Hypothalamus (tissue), 51 donors: ENCODE measurements at places on chromosomes 12 and 14.

DNA sequence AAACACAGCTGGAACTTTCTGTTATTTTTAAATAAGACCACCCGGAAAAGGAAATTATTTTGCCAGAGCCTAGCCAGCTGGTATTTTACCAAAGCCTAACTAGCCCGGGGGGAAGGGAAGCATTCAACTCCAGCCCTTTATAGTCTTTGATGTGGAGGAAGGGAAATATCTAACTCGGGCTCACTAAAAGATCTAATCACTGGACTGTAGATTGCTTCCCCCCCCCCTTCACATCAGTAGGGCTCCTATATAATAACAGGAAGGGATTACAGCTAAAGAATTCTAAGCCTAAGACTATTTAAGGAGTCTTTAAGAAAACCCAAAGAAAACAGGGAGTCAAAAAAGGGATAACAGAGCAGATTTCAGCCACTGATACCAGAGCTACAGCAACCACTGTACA is 431.1 kb downstream of the KCNH5 start:
- DNase-seq = no peak

DNA sequence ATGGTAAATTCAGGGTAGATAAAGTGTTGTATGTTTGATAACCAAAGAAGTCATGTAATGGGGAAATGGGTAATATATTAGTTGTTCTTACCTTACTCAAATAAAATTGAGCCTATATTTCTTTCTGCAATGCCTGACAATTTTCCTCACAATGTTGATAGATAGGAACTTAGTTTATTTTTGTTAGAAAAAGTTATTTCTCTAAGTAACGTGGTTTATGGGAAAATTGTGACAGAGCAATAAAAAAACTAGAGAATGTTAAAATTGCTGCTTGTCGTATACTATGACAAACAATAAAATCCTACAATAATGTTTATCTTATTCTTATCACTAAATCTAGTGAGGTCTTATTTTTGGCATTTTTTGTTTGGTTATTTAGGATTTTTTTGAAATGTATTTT is 534.1 kb downstream of the TMTC2 start:
- no peak for DNase-seq

DNA sequence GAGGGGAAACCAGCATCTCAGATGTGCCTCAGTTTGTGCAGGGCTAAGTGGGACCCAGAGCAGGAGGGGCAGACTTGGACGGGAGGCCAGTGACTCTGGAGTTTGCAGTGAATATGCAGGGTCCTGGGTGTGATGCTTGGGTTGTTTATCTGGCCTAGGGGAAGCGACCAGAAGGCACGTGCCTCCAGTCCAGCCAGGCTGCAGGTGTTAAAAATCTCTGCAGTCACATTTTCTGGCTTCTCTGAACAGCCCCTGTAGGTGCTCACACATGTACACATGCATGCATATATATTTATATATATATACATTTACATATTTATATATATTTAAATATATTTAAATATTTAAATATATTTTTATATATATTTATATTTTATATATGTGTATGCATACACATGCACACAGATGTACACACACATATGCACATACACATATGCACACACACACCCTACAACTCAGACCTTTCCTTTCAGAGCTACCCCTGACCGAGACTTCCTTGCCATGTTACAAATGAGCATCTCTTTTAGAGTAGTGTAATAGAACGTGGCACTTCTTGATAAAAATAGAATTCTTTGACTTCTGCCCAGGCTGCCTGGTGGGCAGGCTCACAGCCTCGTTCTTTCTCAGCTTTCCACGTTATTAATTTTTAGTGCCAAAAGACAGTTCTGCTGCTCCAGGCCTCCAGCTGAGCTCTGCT is 26.8 kb upstream of the TCL1B start:
- no peak for DNase-seq

DNA sequence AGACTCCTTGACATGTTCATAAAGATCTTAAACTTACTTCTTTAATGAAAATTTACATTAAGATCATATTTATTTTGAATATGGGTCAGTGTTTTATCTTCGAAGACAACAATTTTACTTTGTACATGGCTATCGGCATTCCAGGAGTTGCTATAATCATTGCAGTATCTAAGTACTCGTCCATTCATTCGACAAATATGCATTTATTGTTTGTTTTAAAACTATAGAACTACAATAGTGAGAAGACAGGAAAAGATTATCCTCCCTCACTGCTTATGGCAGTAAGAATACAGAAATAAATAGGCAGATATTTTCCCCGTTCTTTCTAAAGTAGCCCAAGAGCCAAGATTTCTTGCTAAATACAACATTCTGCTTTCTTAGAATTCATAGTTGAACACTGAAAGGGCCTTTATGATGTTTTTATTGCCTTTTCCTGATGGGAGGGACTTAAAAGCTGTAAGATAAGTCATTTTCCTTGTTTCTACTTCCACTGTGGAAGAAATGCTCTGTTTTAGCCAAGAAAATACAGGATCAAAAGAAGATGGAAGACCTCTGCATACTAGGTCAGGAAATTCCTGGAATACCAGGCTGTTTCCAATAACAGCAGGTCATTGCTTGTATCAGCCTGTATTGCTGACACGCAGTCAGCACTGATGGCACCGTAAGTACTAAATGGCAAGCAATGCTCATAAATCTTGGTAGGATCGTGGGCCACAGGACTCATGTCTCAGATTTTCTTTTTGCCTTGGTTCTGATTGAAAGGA is 521.0 kb upstream of the ATP2B1 start:
- no peak for DNase-seq

GRCh38 chr14:41986700-41987099 is 380.0 kb downstream of the LRFN5 start:
- no peak for DNase-seq

GRCh38 chr14:73717266-73717665 is 3.1 kb upstream of the PNMA1 start:
- DNase-seq = no peak

- no peak for DNase-seq
Measured at GRCh38 chr14:69876848-69877306, 2.3 kb upstream of the SMOC1 start.

DNA sequence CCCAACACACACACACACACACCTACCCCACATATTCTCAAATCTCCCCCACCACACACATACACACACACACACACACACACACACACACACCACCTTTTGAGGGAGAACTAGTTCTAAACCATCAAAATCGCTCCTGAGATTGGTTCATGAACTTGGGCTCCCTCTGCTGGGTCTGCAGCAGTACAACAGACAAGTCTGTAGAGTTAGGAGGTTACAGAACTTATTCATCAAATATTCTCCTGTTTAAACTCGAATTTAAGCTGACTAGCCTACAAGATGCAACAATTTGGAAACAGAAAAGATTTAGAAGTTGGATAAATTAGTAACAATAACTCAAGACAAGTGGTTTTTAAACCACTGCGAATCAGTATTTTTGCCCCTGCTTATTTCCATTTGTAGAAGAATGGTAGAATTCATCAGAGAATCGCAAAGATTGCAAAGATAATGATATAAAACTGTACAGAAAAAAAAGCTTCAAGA is 136.4 kb upstream of the USP15 start:
- peak; percentile 1 for DNase-seq

GRCh38 chr12:26938701-26939062 is 412 bp downstream of the FGFR1OP2 start:
- DNase-seq = no peak

DNA sequence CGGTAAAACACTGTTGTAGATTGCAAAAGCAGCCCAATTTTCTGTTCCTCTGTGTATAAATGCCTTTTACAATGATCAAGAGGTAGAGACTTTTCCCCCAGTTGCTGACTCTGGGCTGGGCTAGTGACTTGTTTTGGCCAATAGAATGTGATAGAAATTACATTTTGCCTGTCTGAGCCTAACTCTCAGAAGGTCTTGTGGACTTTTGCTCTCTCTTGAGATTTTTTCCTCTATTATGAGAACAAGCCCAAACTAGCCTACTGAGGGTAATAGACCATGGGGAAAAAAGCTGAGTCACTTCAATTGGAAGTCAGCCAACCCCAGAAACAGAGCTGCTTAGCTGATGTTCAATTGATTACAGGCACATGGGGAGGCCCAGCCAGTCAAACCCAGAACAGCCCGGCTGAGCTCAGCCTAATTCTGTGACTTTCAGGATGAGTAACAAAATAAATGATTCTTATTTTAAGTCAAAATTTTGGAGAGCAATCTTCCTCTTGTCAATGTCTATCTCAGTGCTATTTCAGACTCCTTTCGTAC is 61.4 kb downstream of the MYF5 start:
- no peak for DNase-seq

DNA sequence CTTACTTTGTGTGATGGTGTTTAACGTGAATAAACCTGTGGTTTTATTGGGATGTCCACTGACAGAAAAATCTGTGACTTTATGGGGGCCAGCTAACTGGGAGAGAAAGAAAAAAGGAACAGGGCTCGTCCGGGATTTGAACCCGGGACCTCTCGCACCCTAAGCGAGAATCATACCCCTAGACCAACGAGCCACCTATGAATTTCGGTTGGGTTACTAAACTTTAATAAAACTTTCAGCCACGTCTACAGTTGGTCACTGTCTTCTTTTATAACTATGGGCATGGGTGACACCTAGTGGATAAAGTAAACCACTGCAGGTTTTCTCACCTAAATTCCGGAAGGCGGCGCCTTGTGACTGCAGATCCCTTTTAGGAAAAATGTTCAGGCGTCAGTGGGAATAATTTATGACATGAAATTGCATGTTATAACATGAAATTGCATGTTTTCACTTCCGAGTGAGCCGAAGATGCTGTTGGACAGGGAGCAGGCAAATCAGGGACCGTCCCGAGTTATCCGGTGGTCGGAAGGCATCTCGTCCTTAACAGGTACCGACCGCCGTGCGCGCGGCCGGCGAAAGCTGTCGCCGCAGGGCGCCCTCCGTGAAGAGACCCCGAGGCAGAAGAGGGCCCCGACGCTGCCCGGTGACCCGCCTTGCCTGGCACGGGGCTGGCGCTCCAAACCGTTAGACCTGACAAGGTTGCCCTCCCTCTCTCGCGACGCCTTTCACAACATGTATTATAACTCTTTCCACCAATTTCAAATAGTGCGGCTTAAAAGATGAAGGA is 18.2 kb upstream of the RNASE12 start:
- DNase-seq = peak; percentile 84

DNA sequence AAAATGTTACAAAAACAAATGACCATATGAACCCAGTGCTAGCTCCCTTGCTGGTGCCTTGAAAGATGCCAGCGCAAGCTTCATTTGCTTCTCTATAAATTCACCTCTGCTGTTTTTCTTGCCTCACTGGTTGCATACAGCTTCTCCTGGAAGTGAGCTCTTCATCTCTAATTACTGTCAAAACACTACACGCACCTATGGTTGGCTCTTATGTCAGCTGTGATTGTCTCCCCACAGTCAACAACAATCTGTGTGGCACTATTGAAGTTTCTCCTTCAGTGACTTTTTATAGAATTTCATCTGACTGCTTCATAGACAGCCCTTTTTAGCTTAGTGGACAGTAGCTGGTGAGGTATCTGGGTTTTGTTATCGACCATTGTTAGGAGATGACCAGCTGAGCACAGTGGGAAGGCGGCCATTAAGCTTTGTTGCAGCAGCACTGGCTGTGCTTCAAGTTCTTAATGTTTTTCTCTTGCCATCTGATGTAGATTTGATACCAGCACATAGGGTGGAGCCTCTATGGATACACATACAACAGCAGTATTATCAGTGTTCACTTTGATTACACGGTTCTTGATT is 131.8 kb downstream of the KITLG start:
- DNase-seq = no peak

- no peak for DNase-seq
Measured at GRCh38 chr12:132415327-132416120, 74.4 kb upstream of the FBRSL1 start.

DNA sequence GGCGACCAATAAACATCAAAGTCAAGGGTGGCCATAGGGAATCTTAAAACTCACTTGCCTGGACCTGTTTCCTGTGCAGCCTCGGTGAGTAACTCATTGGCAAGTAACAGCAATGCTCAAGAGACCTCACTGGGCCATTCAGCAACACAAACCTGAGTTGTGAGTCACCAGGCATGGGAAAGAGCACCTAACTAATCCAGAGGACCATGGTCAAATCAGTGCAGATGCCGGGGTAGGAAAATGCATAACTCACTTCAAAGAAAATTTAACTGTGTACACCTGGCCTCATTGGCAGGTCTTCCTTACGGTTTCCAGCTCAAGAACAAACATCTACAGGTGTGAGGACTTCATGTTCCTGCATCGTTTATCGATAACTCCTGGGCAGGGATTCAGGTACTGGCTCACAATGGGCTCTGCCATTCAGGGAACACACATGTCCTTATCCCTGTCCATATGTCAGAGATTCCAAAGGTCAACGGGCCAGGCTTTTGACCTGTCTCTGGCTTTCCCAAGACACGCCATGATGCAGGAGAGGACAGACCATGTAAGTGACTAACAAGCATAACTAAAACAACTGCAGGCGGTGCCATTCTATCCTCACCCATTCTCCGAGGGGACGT is 211.8 kb downstream of the ANO2 start:
- DNase-seq = no peak

- no peak for DNase-seq
Measured at GRCh38 chr12:99026332-99027054, 381.4 kb downstream of the APAF1 start.

GRCh38 chr14:50067723-50068495 is 48.5 kb downstream of the VCPKMT start:
- DNase-seq = no peak

GRCh38 chr12:103627189-103627855 is 40.2 kb downstream of the STAB2 start:
- DNase-seq = no peak

DNA sequence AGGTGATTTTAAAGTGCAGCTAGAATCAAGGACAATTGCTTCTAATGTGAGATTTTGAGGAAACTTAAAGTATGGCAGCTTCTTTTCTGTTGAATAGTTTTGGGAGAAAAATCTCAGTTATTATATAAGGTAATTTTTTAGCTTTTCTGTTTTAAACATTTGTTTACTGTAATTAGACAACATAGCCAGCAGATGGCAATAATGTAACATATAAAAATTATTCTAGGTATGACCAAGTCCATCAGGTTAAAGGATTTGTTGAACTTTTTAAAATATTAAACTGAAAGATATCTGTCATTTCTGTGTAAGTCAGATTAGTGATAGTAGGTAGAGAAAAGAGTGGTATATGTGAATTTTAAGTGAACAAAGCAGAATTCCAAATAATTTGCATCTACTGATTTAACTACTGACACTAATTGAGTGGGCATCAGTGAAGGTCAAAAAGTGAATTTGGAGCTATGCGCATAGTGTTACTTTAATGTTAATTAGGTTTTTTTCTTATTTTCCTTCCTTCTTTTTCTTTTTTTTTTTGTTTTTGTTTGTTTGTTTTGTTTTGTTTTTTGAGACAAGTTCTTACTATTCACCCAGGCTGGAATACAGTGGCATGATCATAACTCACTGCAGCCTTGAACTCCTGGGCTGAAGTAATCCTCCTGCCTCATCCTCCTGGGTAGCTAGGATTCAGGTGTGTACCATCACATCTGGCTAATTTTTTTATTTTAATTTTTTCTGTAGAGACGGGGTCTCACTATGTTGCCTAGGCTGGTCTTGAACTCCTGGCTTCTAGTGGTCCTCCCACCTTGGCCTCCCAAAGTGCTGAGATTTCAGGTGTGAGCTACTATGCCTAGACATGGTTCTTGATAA is 18.6 kb downstream of the PRORP start:
- no peak for DNase-seq

- no peak for DNase-seq
Measured at GRCh38 chr12:67592228-67593011, 56.1 kb upstream of the DYRK2 start.

GRCh38 chr14:76580967-76581366 is 180.3 kb upstream of the VASH1 start:
- no peak for DNase-seq

GRCh38 chr12:41972598-41972997 is 172.1 kb downstream of the GXYLT1 start:
- no peak for DNase-seq
